Fibroblast of skin of right biceps (primary cell): ENCODE measurements at places on chromosomes 6 and 20.

DNA sequence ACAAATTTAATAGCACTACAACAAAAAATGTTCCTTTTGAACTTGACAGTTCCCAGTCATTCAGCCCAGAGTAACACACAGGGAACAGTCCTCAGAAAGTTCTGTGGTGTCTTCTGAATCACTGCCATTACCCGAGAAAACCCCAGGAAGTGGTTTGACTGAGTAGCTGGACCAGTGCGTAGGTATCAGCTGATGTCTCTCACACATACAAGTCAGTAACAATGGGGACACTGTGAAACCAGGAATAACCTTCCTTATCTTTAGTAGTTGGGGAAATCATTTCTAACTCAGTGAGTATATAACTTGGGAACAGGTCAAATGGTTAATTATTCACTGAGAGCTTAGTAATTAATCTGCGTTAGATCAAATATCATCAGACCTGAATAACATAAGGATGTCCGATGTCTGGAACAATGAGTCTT is 73.1 kb downstream of the HIVEP2 start:
- peak; percentile 92 for DNase-seq

GRCh38 chr20:61135266-61135665 is 116.8 kb upstream of the CDH4 start:
- DNase-seq, result no peak

DNA sequence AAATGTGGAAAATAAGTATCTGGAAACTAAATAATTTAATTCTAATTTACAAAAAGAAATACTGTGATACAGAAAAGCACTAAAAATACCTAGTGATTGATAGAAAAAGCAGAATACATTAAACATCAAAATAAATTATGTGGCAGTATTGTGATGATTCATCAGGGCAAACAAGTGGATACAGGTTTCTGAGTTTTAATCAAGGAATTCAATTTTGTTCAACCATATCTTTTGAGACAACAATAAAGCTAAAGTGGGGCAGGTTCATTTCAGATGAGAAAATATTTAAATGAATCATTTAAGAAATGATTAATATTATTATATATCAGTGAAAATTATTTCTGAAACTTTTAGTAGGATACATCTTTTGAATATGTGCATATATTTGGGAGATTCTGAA is 49.8 kb downstream of the GRIK2 start:
- DNase-seq, result no peak

DNA sequence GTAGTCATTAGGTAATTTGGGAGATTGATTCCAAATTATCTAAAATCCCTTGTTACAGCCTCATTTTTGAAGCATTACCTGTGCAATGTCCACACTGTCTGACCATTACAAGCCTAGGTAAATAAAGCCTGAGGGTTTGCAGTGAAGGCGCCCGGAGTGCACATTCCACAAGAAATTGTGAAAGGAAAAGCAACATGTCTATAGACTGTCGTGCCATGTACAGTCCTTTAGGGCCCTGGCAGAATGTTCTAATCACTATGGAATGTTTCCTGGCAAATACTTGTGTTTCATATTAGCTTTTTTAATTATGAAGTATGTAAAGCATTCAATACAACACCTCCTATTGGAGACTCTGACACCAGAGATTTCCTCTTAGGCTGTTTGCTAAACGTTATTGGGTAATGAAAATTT is 28.9 kb downstream of the PREP start:
- peak; percentile 73 for DNase-seq

DNA sequence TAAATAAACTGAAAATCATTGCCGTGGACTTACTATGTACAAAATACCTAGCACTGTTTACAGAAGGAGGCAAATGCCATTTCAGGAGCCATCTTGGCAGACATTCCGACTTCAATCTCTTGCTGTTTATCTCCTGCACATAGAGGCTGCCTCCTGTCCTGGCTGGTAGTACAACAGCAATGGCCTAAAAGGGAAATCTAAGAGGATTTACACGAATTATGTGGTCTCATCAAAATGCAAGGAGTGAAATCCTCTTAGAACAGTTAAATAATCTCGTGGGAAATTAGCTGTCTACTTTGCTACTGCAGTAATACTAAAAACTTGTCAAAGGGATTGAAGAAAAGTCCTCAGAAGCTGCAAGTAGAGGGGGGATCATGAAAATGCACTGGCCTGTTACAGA is 82.2 kb upstream of the SLC2A12 start:
- no peak for DNase-seq

DNA sequence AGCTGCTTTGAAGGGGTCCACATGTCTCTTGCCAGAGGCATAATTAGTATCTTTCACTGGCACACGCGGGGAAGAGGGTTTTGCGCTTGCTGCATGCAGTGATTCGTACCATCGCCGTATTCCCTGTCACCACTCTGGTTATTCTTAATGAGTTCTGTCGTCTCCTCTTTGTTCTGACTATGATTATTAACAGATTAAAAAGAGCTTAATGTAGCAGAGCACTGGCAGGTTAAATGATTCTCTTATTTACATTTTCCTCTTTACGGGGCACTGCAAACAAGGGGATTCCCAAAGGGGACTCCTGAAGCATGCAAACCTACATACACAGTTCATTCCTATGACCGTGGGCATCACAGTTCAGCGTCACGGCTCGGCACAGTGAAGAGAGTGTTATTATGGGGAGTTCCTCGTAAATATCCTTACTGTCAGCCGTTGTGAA is 204.8 kb downstream of the DTNBP1 start:
- no peak for DNase-seq

DNA sequence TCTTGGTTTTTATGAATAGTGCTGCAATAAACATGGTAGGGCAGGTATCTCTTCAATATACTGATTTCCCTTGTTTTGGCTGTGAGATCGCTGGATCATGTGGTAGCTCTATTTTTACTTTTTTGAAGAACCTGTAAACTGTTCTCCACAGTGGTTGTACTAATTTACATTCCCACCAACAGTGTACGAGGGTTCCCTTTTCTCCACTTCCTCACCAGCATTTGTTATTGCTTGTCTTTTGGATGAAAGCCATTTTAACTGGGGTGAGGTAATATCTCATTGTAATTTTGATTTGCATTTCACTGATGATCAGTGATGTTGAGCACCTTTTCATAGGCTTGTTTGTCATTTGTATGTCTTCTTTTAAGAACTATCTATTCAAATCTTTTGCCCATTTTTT is 8.0 kb upstream of the ARG1 start:
- DNase-seq, result no peak

GRCh38 chr6:52016915-52017748 is 70.3 kb downstream of the PKHD1 start:
- DNase-seq, result no peak

DNA sequence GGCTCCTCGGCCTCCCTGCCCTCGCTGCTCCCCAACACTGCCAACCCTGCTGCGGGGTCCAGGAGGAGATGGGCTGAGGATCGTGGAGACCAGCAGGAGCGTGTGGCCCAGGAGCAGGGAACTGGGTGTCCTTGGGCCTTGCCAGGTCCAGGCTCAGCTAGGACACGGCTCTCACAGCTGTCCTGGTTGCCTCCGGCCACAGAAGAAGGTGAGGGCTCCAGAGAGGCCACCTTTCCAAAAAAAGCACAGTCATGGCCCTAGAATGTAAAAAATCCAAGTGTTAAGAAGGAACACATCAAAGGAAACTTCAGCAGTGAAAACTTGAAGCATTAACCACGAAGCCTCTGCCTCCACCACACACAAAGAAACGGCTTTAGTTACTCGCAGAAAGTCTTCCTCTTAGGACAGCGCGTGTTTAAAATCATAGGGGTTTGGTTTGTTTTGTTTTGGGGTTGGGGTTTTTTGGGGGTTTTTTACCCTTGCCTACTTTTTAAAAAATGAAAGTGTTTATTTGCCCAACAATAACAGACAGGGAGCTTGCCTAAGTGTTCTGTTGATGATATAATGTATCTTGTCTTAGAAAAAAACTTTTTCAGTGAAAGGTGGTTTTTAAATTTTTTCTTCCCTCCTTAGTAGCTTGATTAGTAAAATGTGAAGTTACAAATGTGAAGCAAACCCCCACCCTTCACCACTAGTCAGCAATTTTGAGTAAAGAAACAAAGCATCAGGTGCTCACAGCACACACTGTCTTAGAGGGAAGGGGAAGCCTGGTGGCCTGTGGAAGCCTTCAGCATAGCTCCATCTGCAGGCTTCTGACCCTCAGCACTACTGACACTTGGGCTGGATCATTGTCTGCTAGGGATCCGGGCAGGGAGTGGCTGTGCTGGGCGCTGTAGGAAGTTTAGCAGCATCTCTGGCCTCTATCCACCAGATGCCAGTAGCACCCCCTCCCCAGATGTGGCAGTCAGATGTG is 60.0 kb downstream of the PTPN1 start:
- peak; percentile 22 for DNase-seq

DNA sequence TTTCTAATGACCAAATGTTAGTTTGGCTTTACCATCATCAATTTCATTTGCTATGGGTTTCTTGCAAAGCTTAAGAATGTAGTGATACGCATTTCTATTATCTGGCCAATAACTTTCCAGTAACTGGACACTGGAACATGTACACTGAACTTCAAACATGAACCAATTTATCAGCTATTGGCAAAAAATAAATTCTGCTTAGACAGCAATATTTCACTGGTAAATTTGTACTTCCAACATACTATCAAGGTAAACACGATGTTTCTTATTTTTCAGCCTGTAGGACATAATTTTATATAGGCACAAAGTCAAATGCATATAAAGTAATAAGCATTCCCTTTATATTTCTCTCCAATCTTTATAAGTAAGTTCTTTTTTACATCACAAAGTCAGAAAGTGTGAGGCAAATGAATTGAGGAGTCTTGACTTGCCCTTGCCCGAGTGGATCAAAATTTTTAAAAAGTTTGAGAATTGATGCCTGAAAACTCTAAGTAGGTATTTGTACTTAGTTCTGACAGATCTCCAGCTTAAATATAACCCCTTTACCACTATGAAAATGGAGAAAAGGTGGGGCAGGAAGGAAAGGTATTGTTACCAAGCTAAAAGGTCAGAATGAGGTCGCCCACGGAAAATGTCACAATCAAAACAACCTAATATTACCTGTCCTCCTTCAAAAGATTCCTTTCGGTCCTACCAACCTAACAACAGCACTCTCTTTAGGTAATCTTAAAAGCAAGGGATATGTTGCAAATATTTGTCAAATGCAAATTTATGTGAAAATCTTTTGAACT is 41.3 kb downstream of the STK38 start:
- no peak for DNase-seq

DNA sequence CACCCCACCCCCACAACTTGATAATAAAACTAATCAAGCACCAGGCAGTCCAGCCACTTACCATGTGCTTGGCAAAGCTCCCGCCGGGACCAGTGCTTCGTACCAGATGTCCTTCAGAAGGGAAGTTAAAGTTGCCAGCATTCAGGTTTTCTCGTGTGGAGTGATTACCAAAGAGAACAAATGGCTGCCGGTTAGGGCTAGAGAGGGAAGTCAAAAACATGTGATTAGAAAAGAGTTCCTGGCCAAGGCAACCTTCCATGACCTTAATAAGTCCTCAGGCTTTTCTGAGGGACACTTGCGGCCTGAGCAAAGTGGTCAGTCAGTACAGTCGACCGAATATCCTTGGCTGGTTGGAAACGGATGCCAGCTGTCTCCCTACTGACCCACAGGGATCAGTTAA is 67.0 kb downstream of the DNAAF9 start:
- no peak for DNase-seq

- DNase-seq, result no peak
These were observed 85.6 kb downstream of the PDE7B start for GRCh38 chr6:135937106-135937505.

GRCh38 chr6:131532580-131533039 is 40.4 kb upstream of the ARG1 start:
- DNase-seq, result no peak

DNA sequence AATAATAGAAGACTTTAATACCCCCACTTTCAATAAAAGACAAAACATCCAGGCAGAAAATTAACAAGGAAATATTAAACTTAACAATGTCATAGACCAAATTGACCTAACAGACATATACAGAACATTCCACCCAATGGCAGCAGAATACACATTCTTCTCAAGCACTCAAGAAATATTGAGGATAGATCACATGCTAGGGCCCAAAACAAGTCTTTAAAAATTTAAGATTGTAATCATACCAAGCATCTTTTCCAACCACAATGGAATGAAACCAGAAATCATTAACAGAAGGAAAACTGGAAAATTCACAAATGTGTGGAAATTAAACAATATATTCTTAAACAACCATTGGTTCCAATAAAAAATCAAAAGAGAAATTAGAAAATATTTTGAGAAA is 161.0 kb downstream of the COL12A1 start:
- DNase-seq, result peak; percentile 47
